ENCODE measurements at places on chromosomes 3 and 15.

DNA sequence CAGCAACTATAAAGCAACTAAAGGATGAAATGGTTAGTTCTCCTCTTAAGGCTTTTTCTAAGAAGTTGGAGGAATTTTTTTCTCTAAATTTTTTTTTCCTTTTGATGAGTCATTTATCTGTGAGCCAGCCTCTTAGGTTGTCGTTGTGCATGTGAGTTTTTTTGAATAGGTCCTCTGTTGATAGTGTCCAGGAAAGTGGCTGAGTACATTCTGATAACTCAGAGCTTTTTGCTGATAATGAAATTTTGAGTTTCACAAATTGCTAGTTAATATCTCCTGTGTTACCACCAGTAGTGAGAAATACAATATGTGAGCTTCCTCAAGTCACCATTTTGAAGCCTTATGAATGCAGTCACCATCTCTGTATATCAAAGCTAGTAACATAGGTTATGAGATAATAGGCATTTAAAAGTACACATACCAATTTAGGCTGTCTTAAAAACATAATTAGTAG lies 7.1 kb upstream of the LXN start:
- no peak for DNase-seq

DNA sequence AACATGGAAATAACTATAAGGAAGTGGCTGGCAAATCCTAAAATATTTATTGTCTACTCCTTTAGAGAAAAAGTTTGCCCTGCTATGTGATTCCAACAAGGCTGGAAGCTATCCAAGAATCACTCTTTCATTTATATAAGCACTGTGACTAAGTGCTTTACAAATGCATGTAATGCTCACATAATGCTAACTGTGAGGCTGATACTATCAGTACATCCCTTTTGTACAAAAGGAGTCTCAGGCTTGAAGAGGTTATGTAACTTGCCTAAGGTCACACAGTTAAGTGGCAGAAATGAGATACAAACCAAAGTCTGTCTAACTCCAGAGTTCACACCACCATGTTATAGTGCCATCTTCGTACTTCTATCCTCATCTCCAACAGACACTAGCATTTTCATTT lies 17.0 kb downstream of the TOPBP1 start:
- DNase-seq: no peak

DNA sequence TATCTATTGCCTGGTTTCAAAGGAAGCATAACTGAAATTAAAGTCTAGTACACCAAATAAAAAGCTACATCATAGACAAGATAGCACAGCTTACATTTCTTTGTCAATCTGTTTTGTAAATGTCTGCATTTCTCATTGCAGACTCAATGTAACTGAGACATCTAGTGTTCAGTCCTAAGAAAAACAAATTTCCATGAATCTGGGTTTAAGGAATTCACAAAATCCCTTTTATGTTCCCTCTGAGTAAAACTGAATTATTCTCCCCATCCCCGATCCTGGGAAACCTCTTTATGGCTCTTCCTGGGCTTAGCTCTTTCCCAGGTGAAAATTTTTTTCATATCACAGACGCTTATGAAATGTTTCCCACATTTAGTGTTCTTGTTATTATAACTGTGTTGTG lies 21.6 kb upstream of the RASA2 start:
- peak; percentile 34 for DNase-seq

DNA sequence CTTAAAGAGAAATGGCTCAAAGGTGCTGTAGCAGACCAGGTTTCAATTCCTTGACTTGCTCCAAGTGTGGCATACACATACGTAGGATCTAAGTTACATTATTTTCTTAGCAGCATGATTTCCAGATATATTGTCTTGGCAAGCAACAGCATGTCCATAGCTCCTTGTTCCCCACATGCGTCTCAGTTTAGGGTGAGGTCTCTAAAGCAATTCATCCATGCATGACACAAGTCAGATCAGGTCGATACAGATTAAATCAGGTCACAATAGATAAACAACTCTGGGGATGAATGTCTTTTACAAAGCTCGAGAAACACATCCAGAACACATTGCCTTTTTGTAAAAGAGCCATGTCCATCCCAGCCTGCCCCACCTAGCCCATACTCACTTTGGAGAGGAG lies 108.9 kb upstream of the ABHD17C start:
- no peak for DNase-seq

DNA sequence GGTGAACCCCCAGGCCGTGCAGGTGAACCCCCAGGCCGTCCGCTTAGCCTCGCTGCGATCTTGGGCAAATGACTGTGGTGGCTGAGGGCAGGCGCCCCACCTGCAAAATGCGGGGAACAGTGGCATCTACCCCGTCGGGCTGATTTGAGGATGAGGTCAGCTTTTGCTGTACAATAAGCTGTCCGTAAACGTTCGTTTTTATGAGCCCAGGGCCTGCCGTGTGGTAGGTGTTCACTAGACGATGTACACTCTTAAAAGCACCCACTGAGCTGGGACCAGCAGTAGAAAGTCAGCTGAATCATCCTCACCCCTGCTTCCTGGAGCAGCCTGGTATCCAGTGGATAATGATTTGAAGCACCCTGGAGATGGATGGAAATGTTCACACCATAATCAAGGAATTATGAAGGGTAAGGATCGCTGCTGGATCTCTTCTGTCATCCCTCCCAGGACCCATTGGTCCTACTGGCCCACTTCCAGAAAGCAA lies 943 bp upstream of the PCSK6 start:
- no peak for DNase-seq

DNA sequence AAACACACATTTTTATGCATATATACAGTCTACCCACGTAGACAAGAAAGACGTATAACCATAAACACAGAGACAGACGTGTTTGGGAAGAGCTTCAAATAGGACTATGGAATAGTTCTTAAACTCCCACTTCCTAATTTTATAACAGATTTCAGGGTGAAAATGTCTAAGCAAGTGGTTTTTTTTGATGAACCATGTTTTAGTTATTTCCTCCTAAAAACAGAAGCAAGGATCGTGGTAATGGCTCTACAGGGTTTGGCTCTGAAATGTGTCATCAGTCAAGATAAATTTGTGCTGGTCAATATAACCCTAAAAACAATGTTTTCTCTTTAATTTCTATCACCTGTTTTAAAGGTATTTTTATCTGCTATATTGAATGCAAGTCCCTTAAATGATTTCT lies 58.2 kb downstream of the FMN1 start:
- DNase-seq: no peak

DNA sequence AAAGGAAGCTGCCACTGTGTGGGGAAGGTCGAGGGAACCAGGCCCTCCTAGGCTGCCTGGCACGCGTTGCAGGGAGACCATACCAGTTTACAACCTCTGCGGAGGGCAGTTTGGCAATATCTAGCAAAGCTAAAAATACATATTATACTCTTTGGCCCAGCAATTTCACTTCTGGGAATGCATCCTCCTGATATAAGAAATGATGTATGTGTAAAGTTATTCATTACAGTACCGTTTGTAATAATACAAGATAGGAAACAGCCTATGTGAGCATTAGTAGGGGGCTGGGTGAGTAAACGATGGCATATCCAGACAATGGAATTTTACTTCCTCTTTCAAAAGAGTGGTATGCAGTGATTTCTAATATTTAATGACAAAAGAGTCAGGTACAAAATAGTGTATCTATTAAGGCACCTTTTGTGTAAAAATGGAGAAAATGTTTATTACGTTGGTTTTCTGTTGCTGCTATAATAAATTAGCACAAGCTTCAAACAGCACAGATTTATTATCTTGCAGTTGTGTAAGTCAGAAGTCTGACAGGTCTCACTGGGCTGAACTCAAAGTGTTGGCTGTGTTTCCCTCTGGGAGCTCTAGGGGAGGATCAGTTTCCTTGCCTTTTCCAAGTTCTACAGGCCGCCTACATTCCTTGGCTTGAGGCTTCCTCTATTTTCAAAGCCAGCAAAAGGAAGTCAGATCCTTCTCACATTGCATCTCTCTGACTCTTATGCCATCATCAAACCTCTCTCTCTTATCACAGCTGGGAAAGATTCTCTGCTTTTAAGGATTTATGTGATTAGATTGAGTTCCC lies 9.0 kb downstream of the APOD start:
- no peak for DNase-seq

GRCh38 chr15:74127954-74128784 lies 2.2 kb upstream of the ISLR2 start:
- DNase-seq: no peak

DNA sequence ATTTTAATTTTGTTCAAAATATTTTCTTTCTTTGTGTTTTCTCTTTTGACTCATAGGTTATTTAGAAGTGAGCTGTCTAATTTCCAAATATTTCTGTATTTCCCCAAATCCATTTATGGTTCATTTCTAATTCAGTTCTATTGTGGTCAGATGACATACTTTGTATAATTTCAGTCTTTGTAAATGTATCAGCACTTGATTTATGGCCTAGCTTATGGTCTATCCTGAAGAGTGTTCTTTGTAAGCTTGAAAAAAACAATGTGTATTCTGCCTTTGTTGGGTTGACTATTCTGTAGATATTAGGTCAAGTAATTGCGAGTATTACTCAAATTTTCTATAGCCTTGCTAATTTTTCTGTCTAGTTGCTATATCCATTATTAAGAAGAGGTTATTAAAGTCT lies 311.2 kb downstream of the OCA2 start:
- DNase-seq: no peak

- no peak for DNase-seq
Measured at GRCh38 chr15:39797407-39797806, 14.8 kb upstream of the FSIP1 start.

GRCh38 chr3:20072422-20072821 lies 32.2 kb downstream of the KAT2B start:
- DNase-seq: no peak

DNA sequence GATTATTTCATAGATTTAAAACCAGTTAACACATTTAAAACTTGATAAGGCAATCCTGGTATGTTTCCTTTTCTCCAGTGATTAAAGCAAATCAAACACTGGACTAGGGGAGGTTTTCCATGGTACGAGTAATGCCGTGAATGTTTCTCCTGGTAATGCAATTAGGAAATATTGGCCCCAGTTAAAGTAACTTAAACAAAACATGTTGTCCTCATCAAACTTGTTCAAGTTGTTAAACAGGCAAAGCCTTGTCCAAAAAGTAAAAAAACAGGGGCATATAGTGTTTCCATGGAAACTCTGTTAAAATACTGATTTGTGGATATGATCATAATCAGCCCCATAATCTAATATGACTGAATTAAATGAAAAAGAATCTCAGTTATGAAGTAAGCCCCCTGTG lies 13.1 kb upstream of the LRTM1 start:
- DNase-seq: no peak

GRCh38 chr3:58452176-58452575 lies 18.5 kb upstream of the PDHB start:
- no peak for DNase-seq

GRCh38 chr15:101397521-101398003 lies 91.9 kb downstream of the PCSK6 start:
- no peak for DNase-seq

DNA sequence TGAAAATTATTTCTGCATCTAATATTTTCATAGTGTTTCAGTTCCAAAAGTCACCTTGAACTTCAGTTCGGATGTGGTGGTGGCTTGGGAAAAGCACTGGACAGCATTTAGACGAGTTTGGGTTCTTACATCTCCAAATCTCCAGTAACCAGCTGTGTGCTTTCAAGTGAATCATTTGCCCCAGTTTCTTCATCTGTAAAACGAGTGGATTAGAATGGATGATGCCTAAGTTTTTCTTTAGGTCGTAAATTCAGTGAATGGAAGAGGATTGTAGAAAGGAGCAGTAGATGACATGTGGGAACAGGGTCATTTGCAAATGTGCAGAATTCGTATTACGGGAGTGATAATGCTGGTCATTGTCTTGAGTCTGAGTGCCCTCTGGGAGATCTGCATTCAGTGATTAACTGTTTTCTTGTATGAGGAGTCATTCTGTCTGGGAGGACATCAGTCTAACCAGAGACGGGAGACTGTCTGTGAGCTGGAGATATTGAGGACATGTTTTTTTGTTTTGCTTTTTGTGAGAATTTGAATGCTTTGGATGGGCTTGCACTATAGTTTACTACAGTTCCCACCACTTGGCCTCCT lies 641.6 kb upstream of the TBL1XR1 start:
- no peak for DNase-seq

- no peak for DNase-seq
Measured at GRCh38 chr3:5298453-5298852, 110.9 kb downstream of the EDEM1 start.

GRCh38 chr15:78879517-78880241 lies 7.0 kb downstream of the MORF4L1 start:
- no peak for DNase-seq

- no peak for DNase-seq
Measured at GRCh38 chr15:43199945-43200488, 14.8 kb downstream of the CCNDBP1 start.

DNA sequence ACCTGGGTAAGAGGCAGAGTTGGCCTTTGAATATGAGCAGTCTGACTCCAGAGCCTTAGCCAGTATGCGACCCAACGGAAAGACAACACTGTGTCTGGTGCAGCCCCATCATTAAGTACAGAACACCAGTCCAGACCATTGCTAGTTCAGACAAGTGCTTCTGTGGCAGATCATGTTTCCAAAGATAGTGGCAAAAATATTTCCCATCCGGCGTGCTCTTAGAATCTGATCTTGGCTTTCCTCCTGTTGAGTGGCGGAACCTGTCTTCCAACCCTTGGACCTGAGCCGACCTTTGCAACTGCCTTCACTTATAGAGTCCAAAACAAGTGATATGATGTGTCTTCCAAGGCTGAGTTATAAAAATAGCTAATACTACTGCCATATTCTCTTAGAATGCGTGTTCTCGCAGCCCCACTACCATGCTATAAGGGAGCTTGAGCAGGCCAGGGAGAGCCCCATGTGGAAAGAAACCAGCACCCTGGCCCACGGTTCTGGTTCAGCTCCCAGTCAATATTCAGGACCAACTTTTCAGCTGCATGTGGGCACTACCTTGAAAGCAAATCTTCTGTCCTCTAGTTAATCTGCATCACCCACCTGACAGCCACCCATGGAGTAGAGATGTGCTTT lies 322.4 kb upstream of the SLCO3A1 start:
- no peak for DNase-seq

DNA sequence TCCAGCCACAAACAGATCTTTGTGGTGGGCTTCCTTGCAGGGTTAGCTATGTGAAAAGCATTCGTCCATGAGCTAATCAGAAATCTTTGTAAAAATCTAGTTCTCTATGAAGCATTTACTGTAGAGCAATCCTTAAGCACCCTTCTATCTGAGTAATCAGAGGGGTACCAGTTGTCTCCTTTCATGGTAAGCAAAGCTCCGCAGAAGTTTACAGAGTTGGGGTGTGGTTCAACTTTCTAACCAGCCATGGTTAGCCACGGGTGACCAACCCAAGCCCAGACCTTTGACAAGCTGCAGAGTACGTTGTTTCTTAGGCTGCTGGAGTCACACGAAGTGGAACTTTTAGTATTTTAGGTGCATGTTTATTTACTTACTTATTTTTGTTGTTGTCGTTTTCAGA lies 77.4 kb downstream of the FLNB start:
- no peak for DNase-seq
